ENCODE measurements at places on chromosomes 1 and 21.

GRCh38 chr1:69747207-69747606 is 179.5 kb downstream of the LRRC7 start:
- no peak for DNase-seq

- peak; percentile 47 for DNase-seq
Measured at GRCh38 chr1:11749203-11749689, 12.7 kb upstream of the C1orf167 start.

GRCh38 chr1:160643138-160643537 is 3.7 kb downstream of the SLAMF1 start:
- no peak for DNase-seq

- DNase-seq, result no peak
Measured at GRCh38 chr1:99003581-99004253, 944 bp downstream of the PLPPR5 start.

DNA sequence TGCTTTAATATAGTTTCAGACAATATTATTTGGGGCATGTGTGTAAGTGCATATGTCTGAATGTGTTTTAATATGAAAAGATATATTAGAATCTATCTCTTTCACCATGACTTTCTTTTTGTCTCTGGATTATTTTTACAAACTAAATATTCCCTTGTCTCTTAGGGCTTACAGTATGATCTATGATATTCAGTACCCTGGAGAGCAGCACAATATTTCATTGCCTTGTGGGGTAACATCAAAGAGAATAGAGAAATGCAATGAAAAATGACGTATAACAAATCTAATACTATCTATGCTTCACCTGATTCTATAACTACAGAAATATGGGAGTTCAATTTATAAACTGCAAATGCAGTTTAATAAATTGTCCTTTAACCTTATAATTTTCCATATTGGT is 2084.5 kb downstream of the MRPL39 start:
- DNase-seq, result no peak

DNA sequence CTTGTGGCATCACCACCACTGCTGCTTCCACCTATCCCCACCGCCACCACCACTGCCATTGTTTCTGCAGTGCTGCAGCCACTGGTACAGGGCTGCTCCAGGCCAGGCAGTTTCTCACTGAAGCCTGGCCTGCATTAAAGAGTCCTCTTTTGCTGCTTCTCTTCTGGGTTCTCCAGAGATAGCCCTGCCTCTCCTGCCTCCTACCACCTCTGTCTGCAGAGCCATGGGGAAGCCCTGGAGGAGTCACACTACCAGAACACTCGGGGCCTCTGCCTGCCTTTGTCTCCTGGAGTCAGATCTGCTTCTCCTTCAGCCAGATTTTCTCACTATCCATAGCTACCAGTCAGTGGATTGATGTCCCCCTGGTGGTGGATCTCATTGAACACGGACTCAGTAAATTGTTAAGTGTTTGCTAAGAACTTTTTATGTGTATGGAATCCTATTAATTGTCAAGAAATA is 37.7 kb upstream of the DDAH1 start:
- DNase-seq, result peak; percentile 70

GRCh38 chr1:219088778-219089557 is 84.7 kb upstream of the LYPLAL1 start:
- DNase-seq, result peak; percentile 97

- peak; percentile 50 for DNase-seq
Measured at GRCh38 chr1:167862432-167863076, 51.4 kb downstream of the ADCY10 start.

DNA sequence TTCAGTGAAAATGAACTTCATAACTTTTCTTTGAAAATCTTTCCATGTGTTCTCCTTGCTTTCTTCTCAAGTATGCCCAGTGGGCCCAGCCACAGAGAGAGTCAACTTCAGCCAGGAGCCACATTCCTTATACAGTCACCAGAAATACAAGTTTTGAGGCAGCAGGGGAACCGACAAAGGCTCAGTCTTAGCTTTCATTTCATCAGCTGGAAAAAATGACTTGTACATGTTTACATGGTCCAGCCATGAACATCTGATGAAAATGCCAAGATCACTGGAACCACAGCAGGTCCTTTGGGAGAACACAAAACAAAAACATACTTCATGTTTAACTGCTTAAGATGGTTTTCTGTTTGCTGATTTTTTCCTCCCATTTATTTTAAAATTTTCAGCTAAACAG is 72.5 kb downstream of the SYDE2 start:
- peak; percentile 74 for DNase-seq

All from GM23248 (cell line).